Stromal cell of bone marrow (primary cell): ENCODE measurements at places on chromosomes 6 and 20.

DNA sequence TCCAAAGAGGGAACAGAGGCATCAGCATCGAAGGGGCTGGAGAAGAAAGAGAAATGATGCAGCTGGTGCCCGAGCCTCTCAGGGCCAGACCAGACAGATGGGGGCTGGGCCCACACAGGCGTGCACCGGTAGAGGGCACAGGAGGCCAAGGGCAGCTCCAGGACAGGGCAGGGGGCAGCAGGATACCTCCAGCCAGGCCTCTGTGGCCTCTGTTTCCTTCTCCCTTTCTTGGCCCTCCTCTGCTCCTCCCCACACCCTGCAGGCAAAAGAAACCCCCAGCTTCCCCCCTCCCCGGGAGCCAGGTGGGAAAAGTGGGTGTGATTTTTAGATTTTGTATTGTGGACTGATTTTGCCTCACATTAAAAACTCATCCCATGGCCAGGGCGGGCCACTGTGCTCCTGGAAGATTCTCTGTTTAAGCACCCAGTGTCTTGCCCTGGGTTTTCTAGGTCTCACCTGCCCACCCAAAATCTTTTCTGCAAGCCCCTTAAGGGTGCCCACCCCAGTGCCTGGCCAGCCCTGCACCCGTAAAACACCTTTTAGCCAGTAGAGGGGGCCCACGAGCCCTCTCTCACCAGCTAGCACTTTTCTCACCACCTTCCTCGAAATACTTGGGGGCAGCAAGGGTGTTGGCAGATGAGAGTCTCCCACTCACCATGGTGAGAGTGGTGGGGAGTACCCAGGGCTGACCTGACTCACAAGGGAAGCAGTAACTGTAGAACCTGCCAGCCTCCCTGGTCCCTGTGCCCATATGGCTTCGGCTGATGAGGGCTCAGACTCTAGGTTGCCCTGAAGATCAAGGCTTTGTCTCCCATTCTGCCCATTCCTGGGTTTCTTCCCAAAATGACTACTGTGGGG, 35.7 kb upstream of the ID1 start:
- no peak for DNase-seq

DNA sequence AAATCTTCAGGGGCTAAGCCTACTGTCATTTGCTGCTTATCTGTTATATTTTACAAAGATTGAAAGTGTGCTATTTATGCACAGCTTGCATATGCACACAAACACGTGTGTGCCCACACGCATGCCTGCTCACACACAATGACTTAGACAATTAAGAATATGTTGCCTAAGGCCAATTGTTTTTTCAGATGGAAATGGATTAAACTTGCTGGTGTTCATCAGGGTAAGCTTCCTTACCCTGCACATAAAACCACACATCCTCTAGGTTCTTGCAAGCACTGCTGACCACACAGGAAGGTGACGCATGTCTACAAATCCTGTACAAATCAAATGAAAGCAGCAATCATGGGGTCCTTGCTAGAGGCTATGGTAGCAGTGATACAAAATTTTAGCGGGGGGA, 58.4 kb downstream of the GJA10 start:
- DNase-seq, result peak; percentile 44

DNA sequence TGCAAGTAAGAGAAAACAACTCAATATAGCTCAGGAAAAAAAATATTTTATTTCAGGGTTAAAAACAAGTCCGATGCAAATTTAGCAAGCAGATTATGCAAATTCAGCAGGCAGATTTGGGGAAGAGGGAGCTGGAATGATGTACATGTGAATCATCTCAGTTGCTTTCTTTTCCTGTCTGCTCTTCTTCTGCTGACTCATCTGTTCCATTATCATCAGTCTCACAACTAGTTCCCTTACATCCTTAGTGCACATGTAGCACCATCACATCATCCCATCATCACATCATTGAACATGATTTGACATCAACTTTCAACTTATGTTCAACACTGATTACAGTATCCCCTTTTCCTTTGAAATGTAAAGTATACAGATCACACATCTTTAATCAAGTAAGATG, 11.5 kb upstream of the DEFB113 start:
- DNase-seq, result no peak

- no peak for DNase-seq
Measured at GRCh38 chr20:44326391-44327159, 10.3 kb upstream of the R3HDML start.

DNA sequence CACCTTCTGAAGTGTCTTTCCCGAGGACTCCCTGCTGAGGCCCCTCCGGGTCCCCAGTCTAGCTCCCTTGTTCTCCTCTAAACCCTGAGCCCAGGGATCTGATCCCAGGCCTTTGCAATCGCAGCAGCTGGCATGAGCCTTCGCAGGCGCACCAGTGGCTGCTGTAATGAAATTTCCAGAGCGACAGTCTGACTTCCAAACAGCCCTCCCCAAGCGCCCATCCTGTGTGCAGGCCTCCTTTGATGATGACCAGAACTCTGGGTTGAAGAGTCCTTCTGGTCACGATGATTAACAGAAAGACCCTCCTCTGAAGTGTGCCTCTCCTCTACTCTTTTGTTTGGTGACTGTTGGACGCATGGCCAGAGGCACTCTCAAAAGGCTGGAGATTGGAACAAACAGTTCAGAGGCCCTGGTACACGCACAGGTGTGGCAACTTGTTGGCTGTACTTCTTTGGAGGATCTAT, 89.1 kb upstream of the MPC1 start:
- DNase-seq, result no peak

- DNase-seq, result peak; percentile 11
Measured at GRCh38 chr6:73290435-73290834, 27.4 kb upstream of the KHDC1 start.

GRCh38 chr6:139386404-139386803, 12.0 kb upstream of the CITED2 start:
- DNase-seq, result no peak

GRCh38 chr6:32949113-32949512, 3.8 kb downstream of the HLA-DMA start:
- no peak for DNase-seq

DNA sequence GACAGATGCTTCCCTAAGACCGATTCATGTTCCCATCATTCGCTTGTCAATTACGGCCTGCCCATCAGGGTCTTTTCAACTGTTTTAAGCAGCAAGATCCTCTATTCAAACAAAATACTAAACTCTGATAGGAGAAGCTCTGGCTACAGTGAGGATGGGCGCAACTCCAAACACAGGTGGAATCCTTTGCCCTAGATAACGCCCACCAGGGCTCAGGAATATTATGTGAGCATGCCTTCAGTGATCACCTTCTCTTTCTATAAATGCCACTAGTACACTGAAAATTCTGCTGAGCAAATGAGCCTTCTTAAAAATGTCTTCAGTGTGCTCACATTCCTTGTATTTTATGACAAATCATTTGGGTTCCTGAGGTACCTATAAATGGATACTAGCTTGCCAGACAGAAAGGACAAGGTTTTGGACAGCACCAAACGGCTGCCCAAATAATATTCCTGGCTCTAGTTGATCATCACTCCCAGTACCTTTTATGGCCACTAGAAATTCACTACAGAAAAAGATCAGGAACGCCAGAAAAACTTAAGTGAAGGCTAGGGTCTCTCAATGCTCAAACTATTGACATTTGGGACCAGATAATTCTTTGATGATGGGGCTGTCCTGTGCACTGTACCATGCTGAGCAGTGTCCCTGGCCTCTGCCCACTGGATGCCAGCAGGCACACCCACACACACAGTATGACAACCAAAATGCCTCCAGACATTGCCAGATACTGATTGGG, 13.1 kb downstream of the ZNF217 start:
- no peak for DNase-seq

GRCh38 chr6:109096208-109096607, 901 bp downstream of the CEP57L1 start:
- no peak for DNase-seq

- no peak for DNase-seq
Measured at GRCh38 chr6:149293244-149293643, 24.3 kb upstream of the TAB2 start.

DNA sequence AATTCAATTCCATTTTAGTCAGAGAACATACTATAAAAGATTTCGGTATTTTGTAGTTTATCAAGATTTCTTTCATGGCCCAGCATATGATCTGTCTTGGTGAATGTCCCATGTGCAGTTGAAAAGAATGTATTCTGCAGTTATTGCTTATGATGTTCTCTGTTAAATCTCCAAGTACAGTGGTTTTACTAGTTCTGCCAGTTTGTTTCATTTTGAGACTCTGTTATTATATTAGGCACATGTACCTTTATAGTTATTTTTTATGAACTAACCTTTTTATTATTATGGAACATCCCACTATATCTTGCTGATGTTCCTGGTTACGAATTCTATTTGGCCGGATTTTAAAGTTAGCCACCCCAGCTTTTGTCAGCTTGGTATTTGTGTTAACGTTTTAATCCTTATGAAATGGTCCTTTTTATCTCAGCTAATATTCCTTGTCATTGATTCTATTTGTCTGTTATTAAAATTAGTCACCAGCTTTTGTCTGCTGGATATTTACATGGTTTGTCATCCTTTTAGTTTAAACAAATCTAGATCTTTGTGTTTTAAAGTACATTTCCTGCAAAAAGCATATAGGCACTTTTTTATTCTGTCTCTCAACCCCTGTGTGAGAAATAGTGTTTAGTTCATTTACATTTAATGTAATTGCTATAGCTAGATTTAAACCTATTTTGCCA, 48.9 kb downstream of the VTA1 start:
- DNase-seq, result no peak

GRCh38 chr6:84601366-84601765, 163.0 kb downstream of the TBX18 start:
- no peak for DNase-seq

DNA sequence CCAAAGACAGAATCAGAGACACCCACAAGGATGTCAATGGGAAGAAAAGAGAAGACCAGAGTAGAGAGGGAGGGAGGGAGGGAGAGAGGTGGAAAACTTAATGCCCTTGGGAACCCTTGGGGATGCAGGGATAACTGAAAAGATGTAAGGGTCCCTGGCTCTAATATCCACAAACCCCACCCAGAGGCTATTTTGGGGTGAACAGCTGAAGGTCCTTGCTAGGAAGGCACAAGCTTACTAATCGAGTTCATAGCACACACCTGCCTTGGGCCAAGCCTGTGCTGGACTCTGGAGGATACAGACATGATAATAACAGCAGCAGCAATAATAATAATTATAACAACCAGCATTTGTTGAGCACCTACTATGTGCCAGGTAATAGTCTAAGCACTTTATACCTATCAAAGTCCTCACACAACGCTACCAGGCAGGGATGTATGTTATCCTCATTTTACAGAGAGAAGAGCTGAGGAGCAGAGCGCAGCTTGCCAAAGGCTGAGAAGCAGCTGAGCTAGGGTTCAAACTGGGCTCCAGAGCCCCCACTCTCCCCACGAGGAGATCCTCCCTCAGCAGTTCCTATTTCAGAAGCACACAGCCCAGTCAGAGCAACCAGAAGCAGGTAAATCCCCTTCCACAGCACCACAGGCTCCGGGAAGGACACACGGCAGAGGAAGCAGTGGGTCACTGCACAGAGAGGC, 174.2 kb downstream of the ANKRD60 start:
- DNase-seq, result no peak

GRCh38 chr6:30670760-30671527, 1.9 kb downstream of the DHX16 start:
- no peak for DNase-seq

- DNase-seq, result no peak
Measured at GRCh38 chr20:46994341-46994740, 99.7 kb downstream of the EYA2 start.
